Right cardiac atrium (tissue), 5 donors: ENCODE measurements at places on chromosomes 16 and 17. TPM values are rescaled to one million over a fixed set of nuclear protein-coding genes. Genes with fewer than 3 reads are reported as not detected.

DNA sequence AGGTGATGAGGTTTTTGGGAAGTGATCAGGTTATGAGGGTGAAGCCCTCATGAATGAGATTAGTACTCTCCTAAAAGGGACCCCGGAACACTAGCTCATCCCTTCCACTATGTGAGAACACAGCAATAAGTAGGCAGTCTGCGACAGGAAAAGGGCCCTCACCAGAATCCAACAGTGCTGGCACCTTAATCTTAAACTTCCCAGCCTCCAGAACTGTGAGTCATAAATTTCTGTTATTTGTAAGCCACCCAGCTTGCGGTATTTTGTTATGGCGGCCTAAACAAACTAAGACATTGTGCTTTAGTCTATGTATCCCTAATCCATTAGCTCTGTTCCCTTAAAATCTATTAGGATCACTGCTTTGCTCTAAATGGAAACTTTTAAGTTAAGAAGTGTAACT is 8.5 kb downstream of the SLFN12 start:
- no peak for DNase-seq

GRCh38 chr16:405548-406506 is 4.1 kb downstream of the DECR2 start:
- no peak for DNase-seq

DNA sequence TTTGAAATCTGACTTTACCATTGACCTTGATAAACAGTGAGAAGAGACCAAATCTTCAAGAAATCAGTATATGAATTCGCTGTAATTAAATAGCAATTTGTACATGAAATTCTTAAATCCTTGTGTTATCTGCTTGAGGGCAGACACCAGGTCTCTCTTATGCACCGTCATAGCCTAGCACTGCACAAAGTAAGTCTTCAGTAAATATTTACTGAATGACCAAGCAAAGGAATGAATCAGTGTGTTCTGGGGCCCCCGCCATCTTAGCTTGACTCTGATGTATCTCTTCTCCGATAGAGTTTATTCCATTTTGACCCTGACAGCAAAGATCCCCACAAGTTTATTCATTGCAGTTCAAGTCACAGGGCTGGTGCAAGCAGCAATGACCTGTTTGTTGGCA is 328.0 kb downstream of the TMEM114 start:
- no peak for DNase-seq

DNA sequence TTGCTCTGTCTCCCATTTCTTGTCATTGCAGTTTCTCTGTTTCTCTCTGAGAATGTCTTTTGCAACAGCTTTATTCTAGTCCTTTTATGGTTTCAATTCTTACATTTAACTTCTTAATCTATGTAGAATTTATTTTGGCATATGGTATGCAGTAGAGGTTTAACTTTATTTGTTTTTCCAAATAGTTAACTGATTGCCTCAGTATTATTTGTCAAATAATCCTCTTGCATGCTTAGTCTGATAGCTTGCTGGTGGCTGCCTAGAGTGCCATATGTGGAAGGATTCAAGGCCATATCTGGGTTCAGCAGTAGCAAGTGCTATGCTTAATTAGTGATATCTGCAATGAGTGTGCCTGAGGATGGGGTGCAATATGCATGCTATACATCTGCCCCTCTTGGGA is 6.9 kb downstream of the SNTB2 start:
- DNase-seq: no peak

Gene IRF8
- 1.6 TPM for polyA plus RNA-seq

Gene FOXL1
- polyA plus RNA-seq: 0.75 TPM

- no peak for DNase-seq
Observed at GRCh38 chr17:17413215-17413792, 63.5 kb upstream of the MED9 start.

Gene NLRC3
- polyA plus RNA-seq: 0.68 TPM

Gene ITGAX
- 1.1 TPM for polyA plus RNA-seq

DNA sequence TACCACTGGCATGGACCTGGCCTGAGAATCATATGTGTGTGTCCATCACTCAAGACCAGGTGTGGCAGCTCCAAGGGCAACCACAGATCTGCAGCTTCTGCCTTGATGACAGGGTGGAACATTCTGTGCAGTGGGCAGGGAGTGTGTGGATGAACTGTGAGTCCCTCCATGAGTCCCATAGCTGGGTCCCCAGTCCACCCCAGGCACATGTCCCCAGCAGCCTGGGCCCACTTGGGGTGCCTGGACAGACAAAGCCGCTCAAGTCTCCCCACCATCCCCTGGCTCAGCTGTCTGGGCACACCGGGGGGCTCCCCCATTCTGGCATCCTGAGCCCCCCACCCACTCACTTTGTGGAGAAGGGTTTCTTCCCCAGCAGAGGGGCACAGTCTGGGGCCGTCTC is 4.6 kb upstream of the KRT16 start:
- DNase-seq: no peak

Gene DOC2A
- 0.77 TPM for polyA plus RNA-seq

DNA sequence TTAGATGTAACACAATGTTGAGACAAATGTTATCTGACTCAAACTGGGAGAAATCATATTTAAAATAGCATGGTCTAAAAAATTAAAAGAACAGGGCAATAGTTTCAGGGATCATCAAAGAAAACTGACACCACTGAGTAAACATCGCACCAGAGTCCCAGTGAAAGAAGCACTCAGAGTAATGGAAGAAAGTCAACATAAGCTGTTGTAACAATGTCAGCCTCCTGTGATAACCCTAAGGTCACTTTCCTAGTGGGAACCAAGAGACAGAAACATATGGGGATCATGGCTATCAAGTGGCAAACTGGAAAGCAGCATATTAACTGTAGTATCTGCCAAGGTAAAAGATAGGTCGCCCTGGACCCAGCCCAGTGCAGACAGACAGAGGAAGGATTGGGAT is 160.8 kb downstream of the CA10 start:
- DNase-seq: no peak

GRCh38 chr17:21196126-21196525 is 17.8 kb downstream of the TMEM11 start:
- DNase-seq: no peak

Gene DYNLRB2
- polyA plus RNA-seq: not detected

Gene B3GNT9
- polyA plus RNA-seq: 11.7 TPM

DNA sequence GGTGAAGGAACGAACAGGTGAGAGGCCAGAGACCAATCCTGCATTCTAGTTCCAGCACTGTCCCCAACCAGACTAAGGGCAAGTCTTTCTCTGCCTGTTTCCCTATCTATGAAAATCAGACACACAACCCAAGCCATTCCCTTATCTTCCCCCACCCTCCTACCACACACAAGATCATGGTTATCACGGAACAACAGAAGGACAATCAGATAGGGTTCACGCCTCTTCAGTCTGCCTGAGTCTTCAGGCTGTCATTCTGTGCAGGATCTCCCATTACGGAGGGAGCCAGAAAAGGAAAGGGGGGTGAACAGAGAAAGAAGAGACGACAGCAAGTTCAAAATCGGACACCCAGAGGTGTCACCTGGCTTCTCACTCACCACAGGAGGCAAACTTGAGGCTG is 11.1 kb downstream of the TLE7 start:
- no peak for DNase-seq

- DNase-seq: no peak
Observed at GRCh38 chr17:15884731-15885130, 60.2 kb upstream of the ADORA2B start.

- DNase-seq: no peak
Observed at GRCh38 chr16:71480956-71481355, 8.2 kb downstream of the ZNF19 start.

DNA sequence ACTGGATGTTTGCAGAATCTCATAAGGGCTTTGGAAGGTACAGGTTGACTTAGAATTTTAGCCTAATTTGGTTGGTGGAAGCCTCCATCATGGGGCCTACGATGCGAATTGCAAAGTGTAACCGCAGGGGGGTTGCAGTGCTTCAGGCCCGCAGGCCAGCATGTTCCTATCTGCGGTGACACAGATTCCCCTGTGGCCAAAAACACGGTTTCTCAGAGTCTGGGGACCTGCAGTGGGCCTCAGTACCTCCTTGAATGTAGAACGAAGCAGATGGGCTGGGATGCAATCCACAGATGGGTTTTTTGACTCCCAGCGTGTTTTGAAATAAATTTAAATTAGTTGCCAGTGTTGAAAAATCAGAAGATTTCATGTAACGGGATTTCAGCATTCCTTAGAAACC is 34.7 kb downstream of the KIAA0513 start:
- DNase-seq: peak; percentile 9

Gene C16orf46
- polyA plus RNA-seq: 0.52 TPM

Gene RTN4RL1
- 5.4 TPM for polyA plus RNA-seq

Gene HOXB5
- 0.14 TPM for polyA plus RNA-seq

DNA sequence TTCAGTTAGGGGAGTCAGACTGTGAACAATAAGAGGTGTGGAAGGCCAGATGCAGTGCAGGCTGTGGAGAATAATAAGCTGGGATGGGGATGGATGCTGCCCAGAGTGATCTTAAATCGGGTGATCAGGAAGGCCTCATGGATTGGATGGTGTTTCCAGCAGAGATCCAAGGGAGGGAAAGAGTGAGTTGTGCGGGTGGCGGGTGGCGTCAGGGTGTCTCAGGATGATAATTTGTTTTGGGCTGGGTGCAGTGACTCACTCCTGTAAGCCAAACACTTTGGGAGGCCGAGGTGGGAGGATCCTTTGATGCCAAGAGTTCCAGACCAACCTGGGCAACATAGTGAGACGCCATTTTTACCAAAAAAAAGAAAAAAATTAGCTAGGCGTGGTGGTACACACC is 7.9 kb downstream of the CLUAP1 start:
- no peak for DNase-seq

DNA sequence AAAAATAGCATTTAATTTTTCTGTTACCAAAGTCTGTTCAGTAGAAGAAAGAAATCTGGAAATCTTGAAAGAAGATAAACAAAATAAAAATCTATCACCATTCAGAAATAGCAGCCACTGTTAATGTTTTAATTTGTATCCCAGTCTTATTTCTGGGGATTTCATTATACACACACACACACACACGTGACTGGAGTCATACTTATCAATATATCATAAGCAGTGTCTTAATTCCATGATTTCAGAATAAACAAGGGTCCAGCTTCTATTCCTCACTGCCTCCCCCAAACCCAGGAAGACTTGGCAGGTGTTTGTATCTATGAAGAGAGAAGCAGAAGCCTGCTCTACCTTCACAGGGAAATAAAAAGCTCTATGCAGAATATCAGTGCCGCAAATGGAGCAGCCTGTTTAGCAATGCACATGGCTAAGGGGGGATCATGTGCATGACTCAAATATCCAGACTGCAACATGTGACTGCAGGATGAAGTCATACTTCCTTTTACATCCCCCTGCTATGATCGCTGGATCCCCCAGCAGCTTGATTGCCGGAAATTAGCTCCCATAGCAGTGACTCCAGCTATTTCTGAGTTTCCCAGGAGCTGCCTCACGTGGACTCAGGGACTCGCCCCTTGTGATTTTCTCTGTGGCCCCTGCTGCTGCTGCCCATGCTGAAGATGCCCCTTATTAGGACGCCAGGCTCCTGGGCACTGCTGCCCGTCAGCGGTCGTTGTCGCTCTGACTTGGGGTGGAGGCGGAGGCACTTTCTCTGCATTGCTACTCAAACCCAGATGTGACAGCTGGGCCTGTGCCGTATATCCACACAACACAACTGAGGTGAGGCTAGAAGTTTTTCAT is 341.0 kb downstream of the CPPED1 start:
- DNase-seq: no peak

Gene HDAC5
- polyA plus RNA-seq: 72.4 TPM

- DNase-seq: no peak
Observed at GRCh38 chr17:47975189-47975822, 4.4 kb downstream of the CDK5RAP3 start.

GRCh38 chr16:85798283-85798776 is 1.0 kb downstream of the EMC8 start:
- DNase-seq: no peak

Gene SLFN14
- not detected for polyA plus RNA-seq

GRCh38 chr16:69188236-69188549 is 1.2 kb downstream of the SNTB2 start:
- DNase-seq: no peak

Gene KRT12
- not detected for polyA plus RNA-seq

Gene KRTAP1-5
- not detected for polyA plus RNA-seq

Gene GALK1
- polyA plus RNA-seq: 22.6 TPM

DNA sequence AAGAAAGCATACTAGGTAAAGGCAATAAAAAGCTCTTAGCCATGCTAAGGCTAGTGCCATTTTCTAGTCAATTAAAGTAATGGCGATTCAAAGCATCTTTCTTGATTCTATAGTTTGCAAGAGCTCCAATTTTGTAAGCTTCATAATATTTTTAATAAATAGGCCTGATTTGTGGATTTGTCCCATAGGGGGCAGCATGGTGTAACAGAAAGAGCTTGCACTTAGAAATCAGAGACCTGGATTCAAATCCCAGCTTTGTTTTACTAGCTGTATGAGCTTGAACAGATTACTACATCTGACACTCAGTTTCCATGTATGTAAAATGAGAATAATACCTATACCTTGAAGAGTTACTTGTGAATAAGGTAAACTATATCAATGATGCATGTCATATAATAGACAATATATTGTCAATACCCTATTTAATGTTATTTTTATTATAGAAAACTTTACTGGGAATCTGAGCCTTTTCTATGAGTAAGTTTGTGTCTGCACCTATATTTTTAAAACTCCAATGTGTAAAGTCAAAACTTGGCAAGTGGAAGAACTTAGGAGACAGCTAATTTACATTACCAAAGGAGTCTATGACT is 93.6 kb upstream of the NOG start:
- no peak for DNase-seq

DNA sequence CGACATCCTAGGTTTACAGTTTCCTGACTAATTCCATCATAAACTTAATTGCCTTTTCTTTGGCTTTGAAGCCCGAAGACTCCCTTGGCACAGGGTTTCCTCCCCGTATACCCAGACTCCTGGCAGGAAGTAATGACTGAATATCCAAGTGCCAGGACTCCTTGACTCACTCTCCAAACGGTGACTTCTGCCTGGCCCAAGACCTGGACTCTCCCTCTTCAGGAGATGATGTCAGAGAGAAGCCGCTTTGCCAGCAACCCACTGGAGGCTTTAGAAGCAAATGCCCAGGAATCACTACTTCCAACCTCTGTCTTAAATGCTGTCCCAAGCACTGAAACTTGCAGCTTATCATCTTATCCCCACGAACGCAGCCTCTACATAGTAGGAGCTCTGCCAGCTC is 146.5 kb downstream of the RGS9 start:
- DNase-seq: no peak

- no peak for DNase-seq
Observed at GRCh38 chr17:69874175-69874670, 200.8 kb upstream of the KCNJ16 start.
